Fibroblast of skin of right quadriceps (primary cell): ENCODE measurements at places on chromosomes 1 and 21.

- DNase-seq: no peak
Observed at GRCh38 chr1:243354511-243355153, 98.8 kb downstream of the SDCCAG8 start.

GRCh38 chr1:46645815-46646214, 22.3 kb downstream of the ATPAF1 start:
- no peak for DNase-seq

DNA sequence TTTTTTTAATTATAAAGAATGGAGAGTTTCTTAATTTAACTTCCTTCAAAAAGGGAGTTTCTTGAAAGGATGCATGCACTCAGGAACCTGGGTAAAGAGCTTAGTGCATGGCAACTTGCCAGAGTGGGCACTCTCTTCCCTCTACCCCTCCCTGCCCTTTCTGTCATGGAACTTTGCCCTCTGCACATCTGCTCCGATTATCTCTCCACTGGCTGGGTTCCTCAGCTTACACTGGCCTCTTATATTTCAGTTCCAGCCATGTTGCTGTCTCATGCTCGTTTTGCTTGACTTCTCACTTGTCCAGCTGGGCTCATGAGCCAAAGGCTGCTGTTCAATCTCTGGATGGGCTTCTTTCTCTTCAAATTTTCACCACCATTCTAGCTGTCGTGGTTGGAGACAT, 87.0 kb downstream of the NCAM2 start:
- no peak for DNase-seq

GRCh38 chr1:39691383-39692151, at the start of gene HPCAL4:
TSS of gene HPCAL4 (minus strand) at chr1:39691433. CDS start at chr1:39684603, 6,830 bp downstream.
- DNase-seq: peak; percentile 53

DNA sequence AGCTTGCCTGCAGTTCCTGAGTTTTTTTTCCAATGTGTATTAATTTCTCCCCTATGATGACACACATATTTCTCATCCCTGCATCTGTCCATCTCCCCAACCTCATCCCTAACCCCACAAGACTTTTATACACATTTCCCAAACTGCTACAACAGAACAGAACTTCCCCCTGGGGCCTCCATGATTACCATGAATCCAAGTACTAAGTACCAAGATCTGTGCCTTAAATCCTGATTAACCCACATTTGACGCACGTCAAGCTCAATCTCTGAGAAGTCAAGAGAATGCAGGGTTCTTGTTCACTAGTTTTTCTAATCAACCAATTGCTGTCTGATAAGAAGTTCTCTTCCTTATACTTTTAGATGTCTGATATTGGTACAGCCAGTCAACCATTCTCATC, 9.7 kb downstream of the HMGN1 start:
- DNase-seq: no peak

GRCh38 chr21:45270306-45270821, 17.3 kb downstream of the POFUT2 start:
- DNase-seq: no peak

GRCh38 chr1:187873126-187873525, 1044.4 kb downstream of the PLA2G4A start:
- DNase-seq: no peak

- DNase-seq: no peak
Observed at GRCh38 chr1:179812501-179813292, 64.9 kb downstream of the TOR1AIP2 start.

GRCh38 chr21:41761211-41761933, 5.5 kb downstream of the RIPK4 start:
- no peak for DNase-seq

DNA sequence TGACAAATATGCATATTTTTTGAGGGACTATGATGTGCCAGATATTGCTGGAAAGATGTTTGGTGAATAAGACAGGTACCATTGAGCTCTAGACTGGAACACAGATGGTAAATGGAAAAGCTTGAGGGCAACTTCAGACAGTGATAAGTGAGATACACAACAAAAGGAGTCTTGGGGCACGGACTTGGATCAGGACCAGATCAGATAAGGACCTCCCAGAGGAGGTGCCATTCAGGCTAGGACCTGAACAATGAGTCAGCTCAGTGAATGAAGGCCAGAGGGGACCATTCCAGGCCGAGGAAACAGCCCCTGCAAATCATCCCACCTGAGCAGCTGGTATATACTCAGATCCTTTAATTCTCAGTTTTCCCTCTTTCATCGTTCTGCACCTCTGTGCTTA, 1.8 kb upstream of the KCNJ15 start:
- no peak for DNase-seq

GRCh38 chr1:160053548-160054365, 16.2 kb downstream of the KCNJ10 start:
- DNase-seq: no peak

DNA sequence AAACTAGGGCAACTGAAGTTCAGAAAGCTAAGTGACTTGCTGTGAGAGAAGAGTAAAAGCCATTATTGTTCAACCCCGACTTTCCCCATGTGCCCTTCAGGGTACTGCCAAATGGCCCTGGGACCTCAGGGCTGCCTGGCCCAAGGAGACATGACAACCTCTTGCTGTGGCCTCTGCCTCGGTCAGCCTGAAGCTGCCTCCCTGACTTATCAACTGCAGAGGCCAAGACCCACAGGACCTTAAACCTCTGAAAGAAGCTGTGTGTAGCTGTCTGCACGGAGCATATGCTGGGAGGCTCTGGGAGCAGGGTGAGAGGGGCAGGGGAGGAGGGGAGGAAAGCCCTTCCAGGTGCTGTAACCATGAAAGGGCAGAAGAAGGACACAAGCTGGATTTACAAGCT, 35.9 kb downstream of the HMGB4 start:
- DNase-seq: no peak

- DNase-seq: no peak
Observed at GRCh38 chr21:23644768-23645167, 1962.5 kb downstream of the MRPL39 start.

GRCh38 chr1:10634428-10635084, 159.8 kb downstream of the PEX14 start:
- DNase-seq: peak; percentile 35

DNA sequence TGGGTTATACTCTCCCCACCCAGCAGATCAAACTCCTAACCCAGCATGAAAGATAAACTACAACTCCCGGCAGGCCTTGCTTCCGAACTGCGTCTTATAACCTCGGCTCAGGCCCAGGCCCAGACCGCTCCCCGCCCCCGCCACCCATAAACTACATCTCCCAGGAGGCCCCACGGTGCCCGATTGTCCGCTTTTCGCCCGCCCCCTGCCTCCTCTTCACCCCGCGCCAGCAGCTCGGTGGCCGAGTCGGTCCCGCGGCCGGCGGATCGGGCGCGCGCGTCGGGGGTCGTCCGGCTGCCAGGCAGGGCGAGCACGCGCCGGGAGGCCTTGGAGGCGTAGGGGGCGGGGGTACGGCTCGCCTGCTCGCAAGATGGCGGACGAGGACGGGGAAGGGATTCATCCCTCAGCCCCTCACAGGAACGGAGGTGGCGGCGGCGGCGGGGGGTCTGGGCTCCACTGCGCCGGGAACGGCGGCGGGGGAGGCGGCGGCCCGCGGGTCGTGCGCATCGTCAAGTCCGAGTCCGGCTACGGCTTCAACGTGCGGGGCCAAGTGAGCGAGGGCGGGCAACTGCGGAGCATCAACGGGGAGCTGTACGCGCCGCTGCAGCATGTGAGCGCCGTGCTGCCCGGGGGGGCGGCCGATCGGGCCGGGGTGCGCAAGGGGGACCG, at the start of gene SNX27:
SNX27 (plus strand) TSS at position 219 of the 669 bp plus-strand sequence; CDS start at position 371, 152 bp downstream.
- DNase-seq: peak; percentile 90

DNA sequence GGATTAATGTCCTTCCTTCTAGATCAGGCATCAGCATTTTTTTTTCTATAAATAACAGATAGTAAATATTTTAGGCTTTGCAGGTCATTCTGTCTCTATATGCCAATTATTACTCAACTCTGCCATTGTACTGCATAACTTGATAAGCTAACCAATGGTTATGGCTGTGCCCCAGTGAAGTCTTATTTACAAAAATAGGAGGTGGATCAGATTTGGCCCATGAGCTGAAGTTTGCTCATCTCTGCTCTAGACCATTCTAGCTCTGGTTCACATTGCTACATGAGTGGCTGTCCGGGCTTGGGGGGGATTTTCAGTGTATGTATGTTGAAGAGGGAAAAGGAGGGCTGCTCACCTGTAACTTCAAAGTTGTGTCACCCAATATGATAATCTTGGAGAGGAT, 10.1 kb downstream of the RAB7B start:
- DNase-seq: no peak

DNA sequence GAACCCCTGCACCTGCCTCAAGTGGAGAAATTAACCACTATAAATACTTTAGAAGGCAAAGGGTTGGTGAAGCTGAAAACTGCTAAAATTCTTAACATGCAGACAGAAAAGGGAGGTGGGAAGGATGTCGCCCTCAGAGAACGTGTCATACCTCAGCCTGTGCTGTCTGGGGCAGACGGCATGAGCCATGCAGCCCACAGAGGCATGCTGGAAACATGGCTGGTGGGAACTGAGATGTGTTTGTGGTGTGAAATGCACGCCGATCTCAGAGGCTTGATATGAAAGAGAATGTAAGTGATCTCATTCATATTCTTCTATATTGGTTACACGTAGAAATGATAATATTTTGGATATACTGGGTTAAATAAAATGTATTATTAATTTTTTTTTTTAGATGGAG, 16.3 kb downstream of the AGPAT3 start:
- DNase-seq: no peak

DNA sequence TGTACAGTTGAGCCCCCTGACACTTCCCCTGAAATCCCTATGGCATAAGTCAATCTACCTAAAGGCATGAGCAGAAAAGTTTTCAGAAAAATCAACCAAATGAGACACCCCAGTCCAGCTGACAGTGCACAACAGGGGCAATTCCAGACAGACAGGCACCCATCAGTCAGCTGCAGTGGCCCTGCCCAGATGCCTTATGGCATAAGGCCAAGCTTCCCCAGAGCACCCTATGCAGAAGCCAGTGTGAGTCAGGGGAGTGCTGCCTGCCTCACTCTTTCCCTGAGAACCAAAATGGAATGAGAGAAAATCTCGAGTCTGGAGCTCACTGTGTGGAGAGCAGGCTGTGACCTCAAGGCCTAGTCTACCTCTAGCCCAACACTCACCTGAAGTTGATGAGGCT, 38.1 kb downstream of the MRAP start:
- peak; percentile 33 for DNase-seq

- no peak for DNase-seq
Observed at GRCh38 chr1:60114745-60115318, 41.3 kb upstream of the C1orf87 start.

- peak; percentile 32 for DNase-seq
Observed at GRCh38 chr21:45954261-45954660, 27.3 kb upstream of the COL6A1 start.

DNA sequence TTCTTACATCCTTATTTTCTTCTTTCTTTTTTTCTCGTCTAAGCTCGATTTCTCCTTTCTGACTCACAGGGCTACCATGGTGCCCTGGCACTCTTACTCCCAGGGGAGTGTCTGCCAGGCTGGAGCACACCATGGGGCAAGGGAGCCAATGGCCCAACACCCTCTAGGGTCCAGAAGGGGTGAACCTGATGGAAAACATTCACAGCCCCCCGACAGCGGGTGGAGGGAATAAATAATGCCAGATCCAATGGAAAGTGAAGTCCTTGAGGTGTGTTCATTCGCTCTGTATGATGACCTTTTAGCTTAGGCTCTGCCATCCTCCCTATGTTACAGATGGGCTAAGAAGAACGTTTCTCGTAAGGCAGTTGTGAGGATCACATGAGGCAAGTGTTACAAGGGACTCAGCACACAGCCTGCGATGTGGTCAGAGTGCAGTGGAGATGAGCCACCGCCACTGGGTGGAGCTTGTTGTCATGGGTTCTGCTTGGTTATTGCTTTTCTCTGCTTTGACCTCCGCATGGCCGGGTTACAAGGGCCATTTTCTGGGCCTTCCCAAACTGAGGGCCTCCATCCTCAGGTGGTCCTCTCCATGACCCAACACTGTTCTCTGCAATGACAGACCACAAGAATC, 3.5 kb upstream of the FCMR start:
- DNase-seq: no peak
